ENCODE measurements at places on chromosomes 13 and 19.

- no peak for DNase-seq
Measured at GRCh38 chr13:93435651-93436050, 209.0 kb downstream of the GPC6 start.

DNA sequence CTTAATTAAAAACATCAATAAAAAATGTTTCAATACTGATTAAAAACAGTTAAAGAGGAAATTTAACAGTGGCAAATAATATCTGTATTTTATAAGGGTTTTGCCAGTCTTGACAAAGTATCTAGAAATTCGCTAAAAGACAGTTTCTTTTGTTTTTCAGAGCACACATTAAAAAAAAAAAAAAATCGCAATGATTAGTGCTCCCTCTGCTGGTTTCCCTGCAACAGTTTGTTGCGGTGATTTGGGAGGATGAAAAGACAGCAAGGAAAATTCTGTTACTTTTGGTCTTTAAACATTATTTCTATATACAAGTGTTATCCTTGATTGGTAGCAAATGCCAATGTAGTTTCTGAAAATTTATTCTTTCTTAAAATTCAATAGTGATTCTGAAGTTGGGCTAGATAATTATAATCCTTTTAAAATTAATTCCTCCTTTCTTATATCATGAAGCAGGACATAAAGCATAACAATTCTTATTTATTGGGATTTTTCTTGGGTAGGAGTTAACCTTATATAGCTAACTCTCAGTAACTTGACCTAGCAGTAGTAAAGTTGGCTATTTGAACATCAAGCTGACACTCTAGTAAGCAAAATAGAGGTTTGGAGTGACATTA, 23.1 kb upstream of the SPRY2 start:
- no peak for DNase-seq

- DNase-seq, result no peak
Measured at GRCh38 chr13:31747966-31748365, 8.6 kb downstream of the RXFP2 start.

- DNase-seq, result no peak
Measured at GRCh38 chr13:73754727-73755292, 379.4 kb downstream of the KLF12 start.

DNA sequence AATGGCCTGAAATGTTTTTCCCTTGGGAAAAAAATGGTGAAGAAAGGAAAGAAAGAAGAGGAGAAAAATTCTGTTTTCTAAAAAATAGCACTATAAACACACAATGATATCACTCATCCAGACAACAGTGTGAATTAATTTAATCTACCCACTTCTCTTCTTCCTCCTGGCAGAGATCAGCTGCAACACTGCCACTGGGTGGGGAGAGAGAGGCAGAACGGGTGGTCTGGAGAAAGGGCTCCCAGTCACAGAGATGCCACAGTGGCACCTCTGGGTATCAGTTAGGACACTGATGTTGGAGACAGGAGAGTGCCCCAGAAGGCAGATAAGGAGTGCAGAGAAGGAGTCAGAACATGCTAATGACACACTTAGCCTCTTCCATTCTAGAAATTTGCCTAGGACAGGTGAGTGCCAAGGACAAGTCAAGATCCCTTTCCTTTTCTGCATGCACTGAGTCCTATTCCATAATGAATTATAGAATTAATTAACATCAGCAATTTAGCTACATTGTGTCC, 168.6 kb downstream of the SUCLA2 start:
- DNase-seq, result no peak

DNA sequence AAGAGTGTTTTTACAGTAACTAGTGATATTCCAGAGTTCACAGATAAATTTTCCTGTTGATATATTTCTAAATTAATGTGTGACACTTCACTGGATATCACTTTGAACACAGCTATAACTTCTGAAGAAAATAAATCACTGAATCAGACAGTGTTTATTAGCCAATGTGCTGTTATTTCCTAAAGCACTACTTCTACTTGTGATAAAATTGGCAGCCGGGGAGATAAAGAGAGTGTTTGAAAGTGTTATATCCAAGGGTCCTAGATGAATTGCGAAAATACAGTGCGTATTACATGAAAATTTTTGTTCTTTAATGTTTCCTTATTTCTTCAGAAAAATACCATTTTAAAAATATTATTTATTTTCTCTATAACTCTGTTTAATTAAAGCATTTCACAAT, 417.5 kb upstream of the ARGLU1 start:
- DNase-seq, result no peak

DNA sequence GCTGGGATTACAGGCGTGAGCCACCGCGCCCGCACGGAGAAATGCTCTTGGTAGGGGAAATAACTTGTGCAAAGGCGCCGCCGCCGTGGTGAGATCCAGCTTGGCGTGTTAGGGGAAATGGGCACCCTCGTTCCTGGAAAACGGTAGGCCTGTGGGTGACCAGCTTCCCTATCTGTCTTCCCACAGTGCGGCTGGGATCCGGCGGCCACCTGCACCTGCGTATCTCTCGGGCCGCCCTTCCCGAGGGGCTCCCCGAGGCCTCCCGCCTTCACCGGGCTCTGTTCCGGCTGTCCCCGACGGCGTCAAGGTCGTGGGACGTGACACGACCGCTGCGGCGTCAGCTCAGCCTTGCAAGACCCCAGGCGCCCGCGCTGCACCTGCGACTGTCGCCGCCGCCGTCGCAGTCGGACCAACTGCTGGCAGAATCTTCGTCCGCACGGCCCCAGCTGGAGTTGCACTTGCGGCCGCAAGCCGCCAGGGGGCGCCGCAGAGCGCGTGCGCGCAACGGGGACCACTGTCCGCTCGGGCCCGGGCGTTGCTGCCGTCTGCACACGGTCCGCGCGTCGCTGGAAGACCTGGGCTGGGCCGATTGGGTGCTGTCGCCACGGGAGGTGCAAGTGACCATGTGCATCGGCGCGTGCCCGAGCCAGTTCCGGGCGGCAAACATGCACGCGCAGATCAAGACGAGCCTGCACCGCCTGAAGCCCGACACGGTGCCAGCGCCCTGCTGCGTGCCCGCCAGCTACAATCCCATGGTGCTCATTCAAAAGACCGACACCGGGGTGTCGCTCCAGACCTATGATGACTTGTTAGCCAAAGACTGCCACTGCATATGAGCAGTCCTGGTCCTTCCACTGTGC, 2.4 kb downstream of the GDF15 start:
- DNase-seq, result peak; percentile 76

DNA sequence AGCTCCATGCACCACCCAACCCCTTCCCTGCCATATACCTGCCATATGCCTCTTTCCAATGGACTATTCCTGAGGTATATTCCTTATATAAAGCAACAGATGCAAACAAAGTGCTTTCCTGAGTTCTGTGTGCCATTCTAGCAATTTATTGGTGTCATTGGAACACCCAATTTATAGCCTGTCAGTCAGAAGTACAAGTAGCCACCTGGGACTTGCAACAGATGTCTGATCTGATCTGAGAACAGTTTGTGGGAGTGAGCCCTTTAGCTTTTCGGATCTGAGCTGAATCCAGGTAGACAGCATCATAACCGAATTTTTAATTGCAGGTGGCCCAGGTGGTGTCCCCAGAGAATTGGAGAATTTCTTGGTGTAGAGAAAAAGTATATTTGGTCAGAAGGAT, 963 bp upstream of the FPR3 start:
- no peak for DNase-seq

DNA sequence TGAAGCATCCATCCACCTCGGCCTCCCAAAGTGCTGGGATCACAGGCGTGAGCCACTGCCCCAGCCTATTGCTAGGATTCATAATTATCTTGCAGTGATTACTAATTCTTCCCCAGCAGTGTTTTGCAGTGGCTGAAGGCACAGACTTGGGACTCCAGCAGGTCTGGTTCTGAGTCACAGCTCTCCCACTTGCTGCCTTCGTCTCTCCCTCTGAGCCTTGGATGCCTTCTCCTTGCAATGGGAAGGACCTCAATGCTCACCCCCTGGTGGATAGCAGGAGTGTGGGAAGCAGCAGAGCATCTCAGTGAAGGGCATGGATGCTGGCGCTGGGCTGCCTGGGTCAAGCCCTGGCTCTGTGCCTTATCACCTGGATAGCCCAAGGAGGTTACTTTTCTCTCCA, 37.6 kb upstream of the SHKBP1 start:
- DNase-seq, result no peak

GRCh38 chr19:850221-850978, 1.7 kb upstream of the ELANE start:
- no peak for DNase-seq

All from stimulated activated CD8-positive, alpha-beta memory T cell treated with anti-CD3 and anti-CD28 coated beads, Interleukin-15, amount 100 ng/mL, for 24 hours (primary cell).